Globus pallidus (tissue), 1 donor: ENCODE measurements at places on chromosomes 2 and 18.

- DNase-seq = no peak
These were observed 89.0 kb downstream of the ZNF532 start for GRCh38 chr18:58953627-58954026.

DNA sequence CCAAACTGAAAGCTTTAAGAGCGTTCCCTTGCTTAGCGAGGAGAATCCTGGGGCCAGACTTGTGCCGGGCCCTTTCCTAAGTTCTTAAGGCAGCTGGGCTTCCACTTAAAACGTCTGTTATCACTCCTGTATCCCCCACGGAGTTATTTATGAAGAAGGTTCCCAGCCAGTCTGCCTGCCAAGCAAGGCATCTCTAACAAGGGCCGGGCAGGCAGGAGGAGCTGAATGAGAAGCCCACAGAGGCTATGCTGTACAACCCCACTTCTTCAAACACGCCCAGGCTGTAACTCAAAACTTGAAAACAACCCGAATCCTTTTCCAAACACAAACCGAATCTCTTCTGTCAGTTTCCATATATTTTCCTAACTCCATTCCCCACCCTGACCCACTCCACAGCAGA, 39.0 kb upstream of the ZFP36L2 start:
- no peak for DNase-seq

- no peak for DNase-seq
These were observed 180.8 kb downstream of the MBD2 start for GRCh38 chr18:54043484-54044251.

DNA sequence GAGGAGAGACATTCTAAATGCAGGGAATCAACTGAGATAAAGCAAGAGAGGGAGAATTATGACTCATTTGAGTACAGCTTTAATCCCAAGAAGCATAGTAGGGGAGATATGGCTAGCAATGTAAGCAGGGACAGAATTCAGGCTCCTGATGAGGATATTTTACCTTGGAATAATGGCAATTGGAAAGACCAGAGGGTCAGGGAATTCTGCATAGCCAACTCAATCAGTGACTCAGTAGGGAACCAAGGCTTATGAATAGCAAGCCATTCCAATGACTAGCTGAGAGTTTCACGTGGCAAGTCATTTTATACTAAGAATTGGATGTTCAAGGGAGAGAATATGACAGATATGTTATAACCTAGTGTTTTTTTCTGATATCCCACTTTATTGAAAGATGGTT, 563.8 kb upstream of the NETO1 start:
- DNase-seq = no peak

DNA sequence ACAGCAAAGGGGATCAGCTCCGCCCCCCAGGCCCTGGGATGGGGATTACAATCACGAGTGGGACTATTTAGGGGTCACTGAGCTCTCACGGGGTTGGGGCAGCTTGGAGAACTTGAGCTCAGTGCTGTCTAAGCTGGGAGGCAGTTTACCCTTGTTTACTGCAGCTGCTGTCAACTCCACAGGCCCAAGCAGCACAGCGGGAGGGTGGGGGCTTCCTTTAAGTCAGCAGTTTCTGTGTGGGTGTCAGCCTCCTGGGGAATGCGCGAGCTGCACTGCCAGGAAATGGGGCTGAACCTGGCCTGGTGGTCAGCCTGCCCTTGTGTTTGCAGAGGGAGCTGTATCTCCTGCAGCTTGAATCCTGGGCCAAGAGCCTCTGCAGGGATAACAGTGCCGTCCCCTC, 29.8 kb downstream of the TOGARAM2 start:
- no peak for DNase-seq

DNA sequence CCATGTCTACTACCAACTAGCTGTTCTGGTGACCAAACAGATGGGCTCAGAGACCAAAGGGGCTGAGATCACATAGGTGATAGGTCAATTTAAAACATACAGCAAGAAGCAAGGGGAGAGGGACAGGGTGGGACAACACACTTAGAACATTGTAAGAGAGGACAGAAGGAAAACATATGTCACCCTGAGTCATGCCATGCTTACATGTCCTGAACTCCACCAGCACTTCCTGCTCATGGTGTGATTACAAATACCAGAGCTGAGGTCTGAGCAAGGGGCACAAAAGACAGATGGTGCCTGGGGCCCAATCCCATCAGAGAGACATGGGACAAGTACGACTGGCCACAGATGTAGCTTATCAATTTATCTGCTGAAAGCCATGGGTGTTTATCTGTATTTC, 28.7 kb upstream of the GALNT14 start:
- DNase-seq = no peak

DNA sequence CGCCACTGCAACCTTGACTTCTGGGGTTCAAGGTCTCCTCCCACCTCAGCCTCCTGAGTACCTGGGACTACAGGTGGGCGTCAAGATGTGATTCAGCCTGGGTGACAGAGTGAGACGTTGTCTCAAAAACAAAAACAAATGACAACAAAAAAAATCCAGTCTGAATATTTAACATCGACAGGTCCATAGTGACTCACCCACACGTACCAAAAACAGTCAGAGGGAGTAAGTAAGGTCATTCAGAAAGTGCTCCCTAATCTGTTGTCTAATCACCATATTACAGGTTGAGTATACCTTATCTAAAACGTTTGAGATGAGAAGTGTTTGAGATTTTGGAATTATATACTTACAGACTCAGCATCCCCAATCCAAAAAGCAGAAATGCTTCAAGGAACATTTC, 24.4 kb downstream of the SAP130 start:
- DNase-seq = no peak

GRCh38 chr18:9915291-9916076, 1.7 kb downstream of the VAPA start:
- DNase-seq = no peak

- DNase-seq = no peak
These were observed 252.8 kb downstream of the LDLRAD4 start for GRCh38 chr18:13471198-13471845.

DNA sequence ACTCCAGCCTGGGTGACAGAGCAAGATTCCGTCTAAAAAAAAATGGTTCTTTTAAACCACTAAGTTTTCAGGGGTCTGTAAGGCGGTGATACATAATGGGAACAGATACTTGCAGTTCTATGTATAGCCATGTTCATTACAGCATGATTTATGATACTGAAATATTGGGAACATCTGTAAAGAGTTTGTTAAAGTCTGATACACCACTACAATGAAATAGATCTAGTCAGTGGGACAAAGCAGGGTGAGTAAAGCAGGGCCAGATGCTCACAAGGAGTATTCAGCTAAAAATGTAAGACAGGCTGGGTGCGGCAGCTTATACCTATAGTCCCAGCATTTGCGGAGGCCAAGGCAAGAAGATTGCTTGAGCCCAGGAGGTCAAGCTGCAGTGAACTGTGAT, 6.2 kb upstream of the ING5 start:
- DNase-seq = no peak

DNA sequence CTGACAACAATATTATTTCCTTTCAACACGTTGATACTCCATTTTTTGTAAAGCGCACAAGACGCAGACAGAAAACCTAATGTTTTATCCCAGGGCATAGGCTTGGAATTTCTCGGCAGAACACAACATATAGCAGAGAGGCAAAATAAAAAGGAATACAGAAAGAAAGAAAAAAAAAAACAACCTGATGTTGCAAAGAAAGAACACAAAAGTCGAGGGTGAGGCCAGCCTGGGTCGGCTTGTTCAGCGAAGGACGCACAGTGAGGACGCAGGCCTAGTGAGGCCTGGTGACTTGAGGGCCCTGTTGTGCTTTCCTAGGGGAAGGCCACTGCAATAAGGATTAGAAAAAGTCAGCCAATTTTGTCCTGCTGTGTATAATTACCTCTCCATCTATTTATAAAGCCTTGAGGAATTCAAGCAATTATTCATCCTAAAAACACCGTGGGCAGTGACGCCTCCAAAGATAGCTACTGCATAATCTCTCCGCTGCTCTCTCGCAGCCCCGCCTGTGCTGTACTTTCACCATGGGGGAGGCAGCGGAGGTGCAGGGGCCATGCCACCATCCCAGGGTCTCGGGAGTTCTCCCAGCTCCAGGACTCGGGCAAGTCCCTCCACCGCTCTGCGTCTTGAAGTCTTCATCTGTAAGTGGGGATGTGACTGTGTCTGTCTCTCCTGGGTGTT, 61.9 kb upstream of the SH3RF3 start:
- no peak for DNase-seq

DNA sequence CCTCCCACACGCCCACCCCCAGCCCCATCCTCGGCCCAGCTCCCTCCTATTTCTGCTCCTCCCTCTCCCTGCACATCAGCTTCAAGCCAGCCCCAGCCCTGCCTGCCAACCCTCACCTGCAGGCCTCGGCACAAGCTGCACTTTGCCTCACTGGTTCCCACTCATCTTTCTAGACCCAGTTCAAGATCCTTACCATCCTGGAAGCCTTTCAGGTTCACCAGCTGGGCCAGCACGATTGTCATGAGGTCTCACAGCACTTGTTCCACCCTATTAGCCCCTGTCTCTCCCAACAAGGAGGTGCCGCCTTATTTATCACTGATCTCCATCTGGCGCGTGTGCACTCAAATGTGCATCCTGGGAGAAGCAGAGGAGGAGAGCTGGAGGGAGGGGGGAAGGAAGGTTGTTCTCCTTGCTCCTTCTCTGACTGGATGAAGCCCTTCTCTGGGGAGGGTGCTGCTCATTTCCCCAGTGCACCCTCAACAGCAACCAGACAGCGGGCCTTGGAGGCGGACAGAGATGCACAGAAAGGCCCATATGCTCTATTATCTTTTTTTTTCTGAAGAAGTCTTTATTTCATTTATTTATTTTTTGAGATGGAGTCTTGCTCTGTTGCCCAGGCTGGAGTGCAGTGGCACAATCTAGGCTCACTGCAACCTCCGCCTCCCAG, 15.5 kb upstream of the BIN1 start:
- DNase-seq = no peak

- DNase-seq = no peak
These were observed 15.5 kb downstream of the COLEC11 start for GRCh38 chr2:3610415-3610814.
